ENCODE measurements at places on chromosomes 2 and 18.

DNA sequence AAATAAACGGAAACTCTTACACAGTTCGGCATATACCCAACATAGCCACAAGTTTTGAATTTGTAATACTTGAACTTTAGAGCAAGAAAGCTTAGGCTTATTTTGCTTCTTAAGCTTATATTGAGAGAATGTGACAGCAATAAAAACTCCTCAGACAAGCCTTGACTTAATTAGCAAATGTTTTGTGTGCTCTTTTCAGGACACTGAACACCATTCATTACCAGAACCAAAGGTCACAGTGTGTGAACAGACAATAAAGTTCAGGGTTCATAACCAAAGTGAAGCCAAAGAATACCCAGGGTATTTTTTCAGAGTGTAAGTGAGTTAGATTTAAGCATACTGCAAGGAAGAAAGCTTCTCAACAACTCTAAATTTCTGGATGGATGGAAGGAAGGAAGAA is 605.8 kb downstream of the METTL4 start:
- no peak for DNase-seq

DNA sequence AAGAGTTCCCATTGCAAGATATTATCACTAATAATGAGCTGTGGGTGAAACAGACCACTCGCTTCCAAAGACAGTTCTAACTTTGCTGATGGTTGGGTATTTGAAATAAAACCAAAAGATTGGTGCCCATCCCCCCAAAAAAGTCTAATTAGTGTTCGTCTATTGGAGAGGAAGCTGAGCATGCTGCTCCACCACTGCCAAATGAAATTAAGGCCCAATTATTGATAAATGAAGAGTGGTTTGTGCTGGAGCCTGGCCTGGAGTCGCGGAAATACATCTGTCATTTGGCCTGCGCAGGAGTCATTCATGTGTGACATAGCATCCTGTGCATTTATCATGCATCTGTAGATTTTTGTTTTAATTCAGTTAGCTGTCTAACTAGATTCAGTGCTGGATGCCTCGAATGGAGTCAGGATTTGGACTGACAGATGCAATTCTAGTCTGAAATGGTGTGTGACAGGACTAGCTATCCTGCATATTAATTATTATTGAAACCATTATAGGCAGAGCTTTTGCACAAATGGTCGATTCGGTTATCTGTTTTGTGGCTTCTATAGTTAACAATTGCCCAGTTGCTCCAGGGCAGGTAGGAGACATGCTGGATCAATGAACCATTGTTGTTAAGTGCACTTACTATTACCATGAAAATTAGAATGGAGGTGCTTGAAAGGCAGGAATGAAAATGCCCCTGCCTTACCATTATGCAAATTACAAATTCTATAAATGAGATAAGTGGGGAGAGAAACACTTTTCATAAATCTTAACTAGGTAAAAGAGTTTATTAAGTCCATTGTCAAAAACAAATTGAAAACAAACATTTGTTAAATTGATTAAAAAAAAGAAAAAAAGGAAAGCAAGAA is 450.4 kb upstream of the TCF4 start:
- DNase-seq, result no peak

DNA sequence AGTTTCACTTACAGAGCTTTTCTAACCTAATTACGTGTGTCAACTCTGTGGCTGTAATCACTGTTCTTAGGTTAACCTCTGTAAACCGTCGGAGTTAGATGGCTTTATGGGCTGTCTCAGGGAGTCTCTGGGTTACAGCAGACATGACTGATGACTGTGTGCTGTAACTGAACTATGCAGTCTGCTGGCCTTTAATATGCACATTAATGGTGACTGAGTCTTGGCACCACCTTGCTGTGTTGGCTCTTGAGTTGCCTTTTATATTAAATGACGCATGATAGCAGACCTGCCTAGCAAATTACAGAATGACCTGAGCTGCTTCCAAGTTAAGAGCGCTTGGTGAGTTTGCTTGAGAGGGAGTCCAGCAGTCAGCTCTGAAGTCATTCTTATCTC is 90.1 kb downstream of the ACKR3 start:
- no peak for DNase-seq

DNA sequence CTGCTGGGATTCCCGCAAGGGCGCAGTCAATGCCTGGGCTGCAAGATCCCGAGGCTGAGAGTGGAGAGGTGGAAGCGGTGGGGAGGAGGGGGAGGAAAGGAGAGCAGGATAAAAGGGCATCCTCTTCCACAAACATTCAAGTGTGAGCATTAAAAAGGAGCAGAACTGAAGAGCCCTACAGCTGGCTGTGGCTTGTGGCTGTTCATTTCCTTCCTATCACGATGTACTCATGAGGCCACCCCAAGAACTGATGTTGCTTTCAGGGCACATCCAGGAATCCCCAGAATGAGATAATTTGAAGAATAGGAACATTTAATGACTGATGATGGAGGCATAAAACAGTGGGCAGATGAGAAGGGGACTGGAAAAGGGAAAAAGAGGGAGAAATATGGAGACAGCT is 230.8 kb upstream of the SMIM21 start:
- no peak for DNase-seq

DNA sequence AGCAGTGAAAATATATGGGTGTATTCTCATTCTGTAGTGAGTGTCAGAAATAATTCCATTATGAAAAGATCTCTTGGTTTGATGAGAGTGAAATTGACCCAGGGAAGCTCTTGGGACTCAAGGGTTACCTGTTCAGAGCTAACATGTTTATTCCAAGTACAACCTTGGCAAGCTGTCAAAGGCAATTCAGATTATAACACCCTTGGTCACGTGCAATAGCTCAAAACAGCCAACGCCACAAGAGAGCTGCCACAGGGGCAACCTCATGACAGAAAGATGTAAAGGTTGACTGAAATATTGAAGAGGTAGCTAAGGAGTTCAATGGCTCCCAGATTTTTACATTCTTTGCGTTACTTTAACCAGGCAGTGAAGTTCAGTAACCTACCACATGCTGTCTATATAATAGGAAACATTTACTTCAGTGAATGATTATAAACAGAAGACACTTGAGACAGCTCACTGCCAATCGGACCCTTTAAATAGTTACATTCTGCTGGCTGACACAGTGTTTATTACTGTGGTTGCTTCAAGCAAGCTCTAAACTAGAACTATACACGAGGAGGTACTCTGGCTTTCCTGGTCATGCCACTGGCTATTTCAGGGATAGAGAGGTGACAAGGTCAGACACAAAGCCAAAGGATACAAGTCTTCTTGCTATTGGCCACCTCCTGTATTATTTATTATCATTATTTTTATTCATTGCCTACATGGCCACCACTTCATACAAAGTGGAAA is 187.3 kb downstream of the PID1 start:
- no peak for DNase-seq

- no peak for DNase-seq
Observed at GRCh38 chr2:121903037-121903689, 147.7 kb downstream of the TSN start.

GRCh38 chr2:105912081-105912480 is 167.4 kb downstream of the NCK2 start:
- no peak for DNase-seq

DNA sequence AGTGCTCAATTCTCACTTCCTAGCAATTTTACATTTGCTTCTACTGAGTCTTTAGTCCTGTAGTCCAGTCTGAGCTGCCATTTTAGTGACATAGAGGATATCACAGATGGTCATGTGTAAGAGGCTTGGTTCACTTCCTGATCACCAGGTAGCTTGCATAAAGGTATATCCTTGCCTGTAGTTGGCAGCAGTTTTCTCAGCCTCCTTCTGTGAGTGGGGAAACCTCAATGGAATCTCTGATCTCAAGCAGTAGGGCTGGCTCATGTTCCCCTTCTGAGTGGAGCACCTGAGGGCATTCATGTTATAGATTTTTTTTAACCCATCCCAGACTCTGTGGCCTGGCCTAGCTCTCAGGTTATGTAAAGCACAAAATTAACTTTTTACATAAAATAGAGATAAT is 278.4 kb downstream of the RDH14 start:
- DNase-seq, result no peak

- no peak for DNase-seq
Observed at GRCh38 chr2:111024496-111024895, 96.2 kb upstream of the BCL2L11 start.

All from amniotic stem cell (primary cell).